Stimulated activated CD4-positive, alpha-beta T cell treated with anti-CD3 and anti-CD28 coated beads, TNF-alpha, amount 100 ng/mL, for 24 hours (primary cell): ENCODE measurements at places on chromosomes 16 and 17.

DNA sequence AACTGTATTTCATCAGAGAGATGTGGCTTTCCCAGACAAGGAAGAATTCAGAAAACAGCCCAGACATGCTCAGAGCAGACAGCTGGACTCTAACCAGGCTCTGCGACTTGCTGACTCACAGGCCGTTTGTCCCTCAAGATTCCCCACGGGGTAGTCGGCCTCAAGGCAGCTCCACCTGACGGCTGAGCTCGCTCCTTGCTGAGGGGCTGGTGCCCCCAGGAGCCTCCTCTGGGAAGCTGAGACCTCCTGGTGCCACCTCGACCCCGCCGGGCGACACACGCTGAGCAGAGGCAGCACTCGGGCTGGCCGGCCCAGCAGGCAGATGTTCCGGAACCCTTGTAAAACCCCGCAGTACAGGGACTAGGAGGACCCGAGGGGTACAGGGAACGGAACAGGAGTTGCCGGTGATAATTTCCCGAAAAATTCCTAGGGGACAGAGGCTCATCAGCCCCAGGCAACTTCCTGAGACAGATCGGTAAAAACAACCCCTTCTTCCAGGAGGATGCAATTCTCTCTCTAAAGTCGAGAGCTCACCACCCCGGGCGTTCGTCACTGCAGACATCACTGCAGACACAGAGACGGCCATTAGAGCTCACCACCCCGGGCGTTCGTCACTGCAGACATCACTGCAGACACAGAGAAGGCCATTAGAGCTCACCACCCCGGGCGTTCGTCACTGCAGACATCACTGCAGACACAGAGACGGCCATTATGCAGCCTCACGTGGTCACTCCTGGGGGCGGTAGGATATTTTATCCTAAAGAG lies 19.9 kb downstream of the RPH3AL start:
- no peak for DNase-seq

- no peak for DNase-seq
Measured at GRCh38 chr16:47198180-47198575, 54.4 kb upstream of the NETO2 start.

DNA sequence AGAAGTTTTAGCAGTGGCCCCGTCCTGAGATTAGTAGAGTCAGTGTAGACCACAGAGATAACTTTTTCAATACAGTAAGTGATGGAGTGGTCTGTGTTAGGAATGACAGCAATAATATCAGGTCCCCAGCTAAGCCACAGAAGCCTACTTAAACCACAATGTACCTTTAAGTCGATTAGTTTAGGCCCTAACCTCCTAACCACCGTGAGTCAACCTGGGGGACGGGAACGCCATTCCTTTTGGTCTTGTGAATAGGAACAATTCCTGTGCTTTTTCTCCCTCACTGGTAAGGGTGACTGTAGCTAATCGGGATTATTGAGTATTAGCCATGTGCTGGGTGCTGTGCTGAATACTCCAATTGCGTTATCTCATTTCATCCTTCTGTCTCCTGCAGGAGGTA lies 14.0 kb downstream of the YPEL2 start:
- DNase-seq: no peak

GRCh38 chr17:31845291-31845690 lies 13.8 kb downstream of the COPRS start:
- no peak for DNase-seq

- no peak for DNase-seq
Measured at GRCh38 chr16:53018834-53019416, 33.8 kb downstream of the CHD9NB start.

- no peak for DNase-seq
Measured at GRCh38 chr16:24135624-24136565, 120.2 kb upstream of the CACNG3 start.

GRCh38 chr17:21842332-21843317 lies 150.3 kb downstream of the KCNJ18 start:
- DNase-seq: no peak

GRCh38 chr17:55625521-55625920 lies 97.1 kb downstream of the TMEM100 start:
- DNase-seq: no peak
